Inflammatory macrophage treated with lipopolysaccharide for 4 hours (primary cell): ENCODE measurements at places on chromosomes 16 and 17.
A peak's percentile ranks its signal among the peaks of the same experiment; 100 is the strongest.

GRCh38 chr16:31472709-31473203 lies 804 bp downstream of the TGFB1I1 start:
- peak; percentile 52 for DNase-seq

DNA sequence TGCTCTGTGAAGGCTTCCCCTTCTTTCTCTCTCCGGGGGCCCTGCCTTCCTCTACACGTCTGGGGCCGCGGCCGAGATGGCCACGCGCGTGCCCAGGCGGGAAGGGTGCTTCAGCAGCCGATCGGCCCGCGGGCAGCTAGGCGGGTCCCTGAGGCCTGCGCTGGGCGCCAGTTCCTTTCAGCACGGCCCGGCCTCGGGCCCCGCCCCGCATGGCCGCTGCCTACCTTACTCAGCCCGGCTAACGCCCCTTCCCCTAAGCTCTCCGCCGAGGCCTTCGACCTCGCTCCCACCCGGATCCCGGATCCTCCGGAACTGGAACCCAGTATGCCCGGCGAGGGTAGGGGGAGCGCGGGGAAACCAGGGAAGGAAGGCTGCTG lies 335 bp downstream of the TMEM11 start:
- peak; percentile 59 for DNase-seq

- DNase-seq = no peak
Observed at GRCh38 chr16:65481956-65482355, 360.1 kb upstream of the CDH11 start.

GRCh38 chr16:14186007-14186794 lies 115.1 kb downstream of the MRTFB start:
- peak; percentile 33 for DNase-seq

DNA sequence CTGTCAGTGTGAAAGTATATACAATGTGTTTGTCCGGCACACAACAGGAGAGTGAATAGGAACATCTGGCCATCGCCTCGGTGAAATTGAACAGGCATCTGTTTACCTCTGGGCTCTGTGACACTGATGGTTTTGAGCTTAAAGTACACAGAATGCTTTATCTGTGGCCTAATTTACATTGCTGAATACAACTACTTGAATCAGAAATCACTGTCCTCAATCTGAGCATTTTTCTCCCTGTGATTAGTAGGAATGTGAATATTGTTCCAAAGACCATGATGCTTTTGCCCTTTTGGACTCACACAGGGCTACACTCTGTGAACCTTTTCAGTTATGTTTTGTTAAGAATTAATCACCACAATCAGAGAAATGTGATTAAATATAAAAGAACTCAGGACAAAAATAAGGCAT lies 323.0 kb upstream of the TBX2 start:
- no peak for DNase-seq

- no peak for DNase-seq
Observed at GRCh38 chr17:74872313-74873036, at the start of gene FDXR. FDXR (minus strand) TSS chr17:74872994; CDS start chr17:74872944, 50 bp downstream.

DNA sequence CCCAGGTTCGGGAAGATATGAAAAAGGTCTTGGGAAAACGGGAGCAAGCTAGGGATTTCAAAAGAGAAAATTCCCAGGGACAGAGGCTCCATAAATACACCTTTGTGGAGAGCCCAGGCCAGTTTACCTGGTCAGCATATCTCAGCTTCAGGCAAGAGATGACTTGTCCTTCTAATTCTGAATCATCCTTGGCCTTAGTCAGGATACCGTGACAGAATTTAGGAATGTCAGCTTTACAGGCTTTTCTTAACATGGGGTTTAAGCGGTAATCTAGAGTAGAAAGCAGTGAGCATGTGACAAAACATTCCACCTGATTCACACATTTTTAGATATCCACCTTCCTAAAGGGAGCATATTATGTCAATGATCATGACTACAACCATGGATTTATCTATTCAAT lies 41.1 kb upstream of the CLEC18B start:
- DNase-seq = no peak
